NCI-H1930 (cell line): ENCODE measurements at places on chromosomes 7 and 10.

- no peak for DNase-seq
Observed at GRCh38 chr7:18320422-18320821, 175.1 kb upstream of the HDAC9 start.

DNA sequence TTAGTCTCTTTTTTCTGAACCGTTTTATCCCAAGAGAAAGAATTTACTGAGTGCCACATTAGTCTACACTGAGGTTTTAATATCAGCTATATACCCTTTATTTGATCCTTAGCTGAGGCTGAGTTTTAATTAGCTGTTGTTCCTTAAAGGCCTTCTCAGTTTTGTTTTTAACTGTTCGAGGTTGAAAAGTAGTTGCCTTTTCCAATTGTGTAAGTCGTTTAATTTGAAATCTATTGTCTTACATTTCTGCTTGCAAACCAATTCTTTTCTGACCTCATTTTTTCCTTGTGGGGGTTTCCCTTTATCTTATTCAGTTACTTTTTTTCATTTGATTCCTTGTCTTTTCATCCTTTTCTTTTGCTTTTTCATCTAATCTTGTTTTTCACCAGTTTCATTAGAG is 30.8 kb downstream of the UMAD1 start:
- DNase-seq, result no peak

DNA sequence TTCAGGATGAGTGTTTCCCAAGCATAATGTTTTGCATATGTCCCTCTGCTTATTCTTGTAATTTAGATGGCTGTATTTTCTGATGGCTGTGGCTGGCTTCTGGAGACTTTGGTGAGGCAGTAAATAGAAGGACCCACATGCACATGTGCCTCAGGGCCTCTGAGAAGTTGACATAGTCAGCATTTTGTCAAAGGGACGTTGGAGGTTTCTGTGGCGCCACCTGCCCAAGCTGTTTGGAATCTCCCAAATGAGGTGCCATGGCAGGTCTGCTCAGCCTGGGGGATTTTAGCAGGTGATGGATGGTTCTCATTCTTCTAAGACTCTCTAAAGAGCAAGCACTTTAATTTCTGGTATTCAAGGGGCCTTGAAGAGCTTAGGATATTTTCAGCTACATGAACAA is 29.8 kb downstream of the C10orf120 start:
- DNase-seq, result no peak

GRCh38 chr10:53209944-53210611 is 437.5 kb upstream of the MBL2 start:
- DNase-seq, result no peak

DNA sequence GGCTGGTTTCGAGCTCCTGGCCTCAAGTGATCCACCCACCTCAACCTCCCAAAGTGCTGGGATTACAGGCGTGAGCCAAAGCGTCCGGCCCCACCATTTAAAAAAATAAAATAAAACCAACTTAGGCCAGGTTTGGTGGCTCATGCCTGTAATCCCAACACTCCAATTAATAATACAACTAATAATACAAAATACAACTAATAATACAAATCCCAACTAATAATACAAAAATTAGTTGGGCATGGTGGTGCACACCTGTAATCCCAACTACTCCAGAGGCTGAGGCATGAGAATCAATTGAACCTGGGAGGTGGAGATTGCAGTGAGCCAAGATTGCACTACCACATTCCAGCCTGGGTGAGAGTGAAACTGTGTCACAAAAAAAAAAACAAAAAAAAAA is 27.6 kb downstream of the CEP41 start:
- DNase-seq, result no peak

DNA sequence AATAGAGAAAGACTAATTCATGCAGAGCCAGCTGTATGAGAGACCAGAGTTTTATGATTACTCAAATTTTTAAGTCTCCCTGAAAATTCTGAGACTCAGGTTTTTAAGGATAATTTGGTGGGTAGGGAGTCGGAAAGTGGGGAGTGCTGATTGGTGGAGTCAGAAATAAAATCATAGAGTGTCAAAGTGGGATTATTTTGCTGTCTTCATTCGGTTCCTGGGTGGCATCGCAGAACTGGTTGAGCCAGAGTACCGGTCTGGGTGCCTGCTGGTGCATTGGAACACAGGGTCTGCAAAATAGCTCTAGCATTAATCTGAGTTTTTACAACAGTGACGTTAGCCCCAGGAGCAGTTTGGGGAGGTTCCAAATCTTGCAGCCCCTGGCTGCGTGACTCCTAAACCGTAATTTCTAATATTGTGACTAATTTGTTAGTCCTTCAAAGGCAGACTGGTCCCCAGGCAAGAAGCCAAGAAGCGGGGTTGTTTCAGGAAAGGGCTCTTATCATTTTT is 32.4 kb downstream of the GPRIN2 start:
- no peak for DNase-seq

DNA sequence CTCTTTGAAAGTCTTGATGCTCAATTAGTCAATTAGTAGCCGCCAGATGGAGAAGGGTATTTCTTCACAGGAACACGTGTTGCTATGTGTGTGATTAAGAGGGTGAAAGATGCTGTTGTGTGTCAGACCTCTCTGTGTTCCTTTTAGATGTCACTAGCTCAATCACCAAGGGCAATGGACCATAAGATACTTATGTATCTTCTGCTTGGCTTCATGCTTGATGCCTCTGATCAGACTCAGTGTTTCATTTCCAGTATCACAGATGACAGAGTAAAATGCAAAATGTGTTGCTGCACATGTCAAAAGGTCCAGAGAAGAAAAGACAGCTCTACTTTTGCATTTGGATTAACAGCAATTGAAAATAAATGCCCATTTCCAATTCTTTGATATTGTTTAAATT is 865.9 kb downstream of the CNTNAP2 start:
- DNase-seq, result no peak

- DNase-seq, result no peak
Observed at GRCh38 chr10:96765406-96766240, 45.3 kb upstream of the PIK3AP1 start.

DNA sequence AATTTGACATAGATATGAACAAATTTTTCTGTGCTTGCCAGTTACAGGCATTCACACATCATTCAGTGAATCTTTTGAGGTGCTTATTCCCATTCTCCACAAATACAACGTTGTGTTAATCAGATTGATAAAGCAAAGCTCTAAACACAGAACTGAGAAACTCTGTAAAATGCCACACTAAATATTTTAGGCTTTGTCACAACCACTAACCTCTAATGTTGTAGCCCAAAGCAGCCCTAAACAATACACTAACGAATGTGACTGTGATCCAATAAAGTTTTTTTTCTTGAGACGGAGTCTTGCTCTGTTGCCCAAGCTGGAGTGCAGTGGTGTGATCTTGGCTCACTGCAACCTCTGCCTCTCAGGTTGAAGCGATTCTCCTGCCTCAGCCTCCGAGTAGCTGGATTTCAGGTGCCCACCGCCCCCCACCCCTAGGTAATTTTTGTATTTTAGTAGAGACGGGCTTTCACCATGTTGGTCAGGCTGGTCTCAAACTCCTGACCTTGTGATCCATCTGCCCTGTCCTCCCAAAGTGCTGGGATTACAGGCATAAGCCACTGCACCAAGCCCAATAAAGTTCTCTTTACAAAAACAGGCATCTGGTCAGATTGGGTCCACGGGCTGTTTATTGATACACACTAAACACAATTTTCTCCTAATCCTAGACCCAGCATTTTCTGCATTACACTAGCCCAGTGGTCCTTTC is 6.9 kb downstream of the CYCS start:
- DNase-seq, result no peak

DNA sequence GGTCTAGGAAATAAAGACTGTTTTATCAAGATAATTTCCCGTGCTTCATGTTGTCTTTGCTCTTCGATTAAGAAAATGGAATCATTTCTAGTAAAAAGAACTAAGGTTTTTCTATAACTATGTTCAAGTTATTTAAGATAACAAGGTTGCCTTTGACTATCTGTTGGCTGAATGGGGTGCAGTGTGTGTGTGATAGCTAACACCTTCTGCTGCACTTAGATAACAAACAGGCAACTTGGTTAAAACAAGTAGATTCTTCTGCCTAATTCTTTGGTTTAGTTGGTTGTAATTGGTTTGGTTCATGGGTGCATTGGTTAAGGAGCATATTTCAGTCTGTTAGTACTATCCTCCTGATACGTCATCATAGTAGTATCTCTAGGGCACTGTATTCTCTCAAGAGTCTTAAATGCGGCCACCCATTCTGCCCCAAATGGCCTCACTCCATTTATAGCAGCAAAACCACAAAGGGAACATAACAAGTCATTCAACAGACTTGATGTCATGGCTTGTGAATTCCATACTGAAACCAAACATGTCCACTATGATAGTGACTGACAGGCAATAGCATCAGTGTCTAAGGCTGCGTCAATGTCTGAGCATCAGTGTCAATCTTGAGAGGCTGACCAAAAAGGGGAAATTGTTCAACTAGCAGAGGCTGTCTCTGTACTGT is 55.7 kb downstream of the CCDC3 start:
- DNase-seq, result no peak

DNA sequence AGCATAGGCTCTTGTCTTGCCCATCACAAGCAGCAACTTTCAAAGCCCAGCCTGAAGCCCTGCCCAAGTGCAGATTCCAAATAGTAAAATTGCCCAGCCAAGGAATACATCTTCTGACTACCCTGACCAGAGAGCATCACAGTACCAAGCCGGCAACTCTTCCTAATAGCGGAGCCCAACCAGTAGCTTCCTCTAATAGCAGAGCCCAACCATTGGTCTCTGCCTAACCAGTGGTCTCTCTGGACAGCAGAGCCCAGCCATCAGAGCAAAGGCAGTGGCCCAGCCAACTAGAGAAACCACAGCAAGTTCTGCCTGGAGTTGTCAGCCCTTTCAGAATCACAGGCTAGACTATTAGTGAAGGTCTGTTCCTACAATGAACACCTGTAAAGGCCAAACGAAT is 285.6 kb downstream of the HGF start:
- DNase-seq, result peak; percentile 16

DNA sequence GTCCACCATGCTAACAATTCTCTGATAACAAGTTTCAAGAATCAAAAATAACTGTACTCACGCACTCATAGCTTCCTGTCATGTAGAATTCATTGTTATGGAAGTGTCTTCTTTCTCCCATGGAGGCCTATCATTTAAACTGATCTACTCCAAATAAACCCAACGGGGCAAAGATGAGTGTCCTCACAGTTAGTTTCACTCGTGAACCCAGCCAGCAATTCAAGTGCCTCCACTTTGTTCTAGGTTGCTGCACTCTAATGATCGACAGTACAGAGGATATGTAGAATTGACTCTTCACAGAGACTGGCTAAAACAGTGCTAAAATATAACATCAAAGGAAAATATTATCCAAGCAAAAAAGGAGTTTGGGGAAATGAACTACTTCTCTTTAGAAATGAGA is 111.4 kb downstream of the LRRN3 start:
- DNase-seq, result no peak

DNA sequence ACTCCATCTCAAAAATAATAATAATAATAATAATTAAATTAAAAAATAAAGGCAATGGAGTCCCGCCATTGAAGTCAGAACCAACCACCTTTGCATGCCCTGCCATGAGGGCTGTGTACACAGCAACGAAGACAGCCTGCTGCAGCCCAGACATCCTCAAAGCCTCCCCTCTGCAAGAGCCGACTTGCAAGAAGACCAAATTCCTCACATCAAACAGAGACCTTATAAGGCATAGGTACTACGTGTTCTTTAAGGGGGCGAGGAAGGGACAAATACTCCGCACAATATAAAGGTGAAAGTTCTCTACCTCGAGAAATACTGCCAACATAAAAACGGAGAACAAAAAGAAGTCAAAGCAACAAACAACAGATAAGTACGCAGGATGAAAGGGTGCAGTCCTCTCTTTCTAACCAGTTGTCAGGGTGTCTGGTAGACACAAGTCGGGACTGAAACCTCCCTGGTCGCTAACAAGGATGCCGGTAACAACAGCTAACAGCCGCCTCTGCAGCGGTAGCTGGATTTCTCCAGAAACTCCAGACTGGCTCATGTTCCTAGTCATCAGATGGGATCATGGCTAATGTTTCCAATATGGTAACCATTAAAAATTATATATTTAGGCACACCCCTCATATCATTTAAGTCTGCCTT is 23.6 kb downstream of the FGFR2 start:
- no peak for DNase-seq

DNA sequence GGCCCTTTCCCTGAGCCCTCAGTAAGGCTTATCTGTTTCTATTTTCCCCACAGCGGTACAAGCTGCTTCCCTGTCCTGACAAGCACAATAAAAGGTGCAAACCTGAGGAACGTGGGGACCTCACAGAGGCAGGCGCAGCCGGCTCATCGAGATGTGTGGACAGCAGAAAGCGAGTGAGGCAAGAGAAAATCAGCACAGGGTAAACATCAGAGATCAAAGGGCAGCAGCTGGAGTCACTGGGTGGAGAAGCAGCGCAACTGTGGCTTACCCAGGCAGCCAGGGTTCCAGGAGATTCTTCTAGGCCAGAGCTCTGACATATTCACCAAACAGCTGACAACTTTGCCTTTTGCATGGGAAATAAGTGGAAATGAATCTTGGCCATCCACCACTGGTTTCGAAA is 212.6 kb downstream of the WDR11 start:
- no peak for DNase-seq

DNA sequence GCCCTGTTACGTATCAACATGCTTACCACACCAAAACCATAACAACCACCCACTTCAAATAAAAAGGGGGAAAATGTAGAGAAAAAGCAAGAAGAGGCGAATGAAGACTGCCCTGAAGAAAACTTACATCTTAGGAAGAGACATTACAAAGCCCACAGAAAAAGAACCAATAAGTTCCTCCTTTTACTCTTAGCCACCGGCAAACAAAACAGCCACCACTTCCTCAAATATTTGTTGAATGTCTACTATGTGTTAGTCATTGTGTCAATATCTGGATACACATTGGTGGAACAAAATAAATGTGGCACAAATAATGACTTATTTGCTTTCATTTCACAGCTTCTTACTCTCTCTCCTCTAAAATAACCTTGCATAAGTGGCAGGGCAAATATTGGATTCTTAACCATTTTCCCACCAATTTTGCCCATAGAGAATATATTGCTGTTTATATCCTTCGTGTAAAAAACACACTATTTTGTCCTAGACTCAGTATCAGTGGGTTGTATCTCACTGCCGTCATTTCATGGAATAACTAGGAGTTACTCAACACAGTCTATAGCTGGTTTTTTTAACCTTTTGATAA is 106.8 kb downstream of the ANK3 start:
- no peak for DNase-seq

- DNase-seq, result no peak
Observed at GRCh38 chr7:99668541-99668940, 11.3 kb downstream of the CYP3A5 start.

GRCh38 chr7:90455163-90456030 is 14.0 kb upstream of the PTTG1IP2 start:
- DNase-seq, result peak; percentile 51
